ENCODE measurements at places on chromosomes 5 and 9.
A peak's percentile ranks its signal among the peaks of the same experiment; 100 is the strongest.

- no peak for DNase-seq
Measured at GRCh38 chr9:132858751-132859150, 19.3 kb downstream of the AK8 start.

GRCh38 chr9:96141666-96142065 is 160.3 kb downstream of the HSD17B3 start:
- no peak for DNase-seq

- DNase-seq = no peak
Measured at GRCh38 chr5:153654504-153655200, 164.2 kb downstream of the GRIA1 start.

DNA sequence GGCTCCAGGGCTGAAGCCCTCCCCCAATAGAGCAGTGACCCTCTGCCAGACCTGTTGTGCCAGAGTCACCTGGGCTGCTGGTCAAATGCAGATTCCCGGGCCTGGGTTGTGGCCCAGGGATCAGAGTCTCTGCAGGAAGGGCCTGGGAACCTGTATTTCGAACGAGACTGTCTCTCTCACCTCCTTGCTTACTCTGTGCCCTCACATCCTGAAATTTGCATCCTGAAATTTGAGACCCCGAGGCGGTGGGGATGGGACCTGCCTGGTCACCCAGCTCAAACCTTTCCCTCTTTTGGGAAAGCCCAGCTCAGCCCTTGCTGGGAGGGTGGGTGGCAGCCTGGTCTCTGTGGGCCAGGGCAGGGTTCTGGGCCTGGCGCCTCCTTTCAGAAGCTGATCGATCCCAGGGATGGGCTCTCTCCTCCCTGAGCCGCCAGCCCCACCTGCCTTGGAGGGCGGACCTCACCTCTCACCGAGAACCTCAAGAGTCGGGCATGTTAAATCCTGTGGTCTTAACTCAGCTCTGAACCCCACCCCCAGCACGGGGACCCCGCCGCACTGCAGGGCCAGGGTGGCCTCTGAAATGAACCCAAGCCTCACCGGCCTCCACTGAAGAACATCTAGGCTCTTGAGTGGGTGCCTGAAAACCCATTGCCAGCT is 44.0 kb upstream of the IER5L start:
- no peak for DNase-seq

GRCh38 chr5:177426566-177427210 is at the start of gene GRK6:
GRK6 (plus strand) TSS chr5:177426676; CDS start chr5:177426846, 170 bp downstream.
- peak; percentile 56 for DNase-seq

DNA sequence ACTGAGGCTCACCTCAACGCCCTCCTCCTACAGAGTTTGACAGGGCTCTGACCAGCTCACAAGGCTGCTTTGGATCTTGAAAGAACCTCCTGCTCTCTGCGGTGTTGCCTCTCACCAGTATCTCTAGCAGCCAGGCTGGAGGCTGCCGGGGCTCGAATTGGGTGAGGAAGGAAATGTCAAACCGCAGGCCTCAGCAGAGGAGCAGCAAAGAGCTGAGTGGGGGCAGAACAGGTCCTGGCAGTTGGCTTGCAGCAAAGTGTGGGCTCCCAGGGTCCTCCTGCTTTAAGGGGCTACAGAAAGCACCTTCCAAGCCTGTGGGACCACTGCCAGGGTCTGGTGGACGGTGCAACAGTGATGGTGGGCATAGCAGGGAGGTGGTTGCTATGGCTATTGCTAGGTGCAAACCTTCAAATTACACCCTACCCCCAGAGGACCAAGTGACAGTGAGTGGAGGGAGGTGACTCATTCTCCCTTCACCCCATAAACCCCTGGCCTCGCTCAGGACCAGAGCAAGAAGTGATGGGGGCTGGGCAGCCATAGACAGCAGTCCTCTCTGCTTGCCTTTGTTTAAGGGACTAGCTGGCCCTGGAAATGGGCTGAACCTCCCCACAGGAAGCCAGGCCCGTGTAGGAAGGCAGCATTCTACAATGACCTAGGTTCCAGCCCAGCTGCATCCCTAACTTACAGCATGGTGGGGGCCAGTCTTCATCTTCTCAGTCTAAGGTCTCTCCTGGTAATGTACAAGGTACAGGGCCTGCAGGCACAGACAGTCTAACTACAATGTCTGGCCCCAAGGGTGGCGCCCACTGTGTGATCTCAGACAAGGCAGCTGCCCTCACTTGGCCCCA is 18.7 kb downstream of the LCP2 start:
- peak; percentile 87 for DNase-seq

All from effector memory CD8-positive, alpha-beta T cell (primary cell).